T-helper 2 cell (primary cell): ENCODE measurements at places on chromosomes 2 and 18.

GRCh38 chr2:31413025-31413424 is 1.5 kb downstream of the XDH start:
- DNase-seq = no peak

- DNase-seq = no peak
Observed at GRCh38 chr2:134771313-134771801, 52.6 kb upstream of the TMEM163 start.

GRCh38 chr2:112639936-112640335 is 5.8 kb upstream of the SLC20A1 start:
- DNase-seq = no peak

DNA sequence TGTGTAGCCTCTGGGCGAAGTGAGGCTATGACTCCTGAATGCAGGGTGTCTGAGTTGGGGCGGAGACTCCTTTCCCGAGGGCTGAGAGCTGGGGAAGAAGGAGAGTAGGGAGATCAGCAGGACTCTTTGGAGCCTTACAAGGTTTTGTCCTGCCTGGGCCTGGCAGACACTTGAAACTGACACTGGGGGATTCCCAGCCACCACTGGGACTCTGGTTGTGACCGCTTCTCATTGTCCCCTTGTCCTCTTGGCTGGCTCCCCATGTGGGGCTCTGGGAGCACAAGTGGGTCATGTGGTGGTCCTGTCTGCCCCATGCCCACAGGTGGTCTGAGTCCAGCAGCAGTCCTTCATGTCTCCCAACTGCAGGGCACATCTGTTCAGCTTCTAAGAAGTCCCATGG is 78.2 kb upstream of the MGAT4A start:
- no peak for DNase-seq

- no peak for DNase-seq
Observed at GRCh38 chr18:59576541-59577385, 120.5 kb downstream of the CCBE1 start.

DNA sequence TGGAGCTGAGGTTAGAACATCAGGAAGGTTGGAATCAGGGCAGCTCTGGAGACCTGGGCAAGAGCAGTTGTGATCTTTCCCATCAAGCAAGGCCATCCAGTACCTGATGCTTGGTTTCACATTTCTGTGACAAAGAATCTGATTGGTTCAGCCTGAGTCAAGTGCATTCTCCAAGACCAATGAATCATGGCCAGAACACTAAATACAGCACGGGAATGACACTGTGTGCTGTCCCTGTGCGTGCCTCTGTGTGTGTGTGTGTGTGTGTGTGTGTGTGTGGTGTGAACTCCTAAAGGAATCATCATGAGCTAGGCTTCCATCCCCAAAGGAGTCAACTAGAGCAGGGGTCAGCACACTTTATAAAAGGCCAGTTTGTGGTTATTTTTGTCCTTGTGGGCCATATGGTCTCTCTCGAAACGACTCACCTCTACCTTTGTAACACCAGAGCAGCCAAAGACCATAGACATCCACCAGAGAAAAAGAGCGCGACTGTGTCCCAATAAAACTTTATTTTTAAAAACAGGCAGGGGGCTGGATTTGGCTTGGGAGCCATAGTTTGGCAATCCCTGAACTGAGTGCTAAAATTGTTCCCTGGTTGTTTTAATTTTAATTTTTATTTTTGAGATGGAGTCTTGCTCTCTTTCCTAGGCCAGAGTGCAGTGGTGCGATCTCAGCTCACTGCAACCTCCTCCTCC is 99.7 kb downstream of the INHBB start:
- DNase-seq = no peak

GRCh38 chr2:222318712-222319585 is 20.2 kb upstream of the PAX3 start:
- no peak for DNase-seq

DNA sequence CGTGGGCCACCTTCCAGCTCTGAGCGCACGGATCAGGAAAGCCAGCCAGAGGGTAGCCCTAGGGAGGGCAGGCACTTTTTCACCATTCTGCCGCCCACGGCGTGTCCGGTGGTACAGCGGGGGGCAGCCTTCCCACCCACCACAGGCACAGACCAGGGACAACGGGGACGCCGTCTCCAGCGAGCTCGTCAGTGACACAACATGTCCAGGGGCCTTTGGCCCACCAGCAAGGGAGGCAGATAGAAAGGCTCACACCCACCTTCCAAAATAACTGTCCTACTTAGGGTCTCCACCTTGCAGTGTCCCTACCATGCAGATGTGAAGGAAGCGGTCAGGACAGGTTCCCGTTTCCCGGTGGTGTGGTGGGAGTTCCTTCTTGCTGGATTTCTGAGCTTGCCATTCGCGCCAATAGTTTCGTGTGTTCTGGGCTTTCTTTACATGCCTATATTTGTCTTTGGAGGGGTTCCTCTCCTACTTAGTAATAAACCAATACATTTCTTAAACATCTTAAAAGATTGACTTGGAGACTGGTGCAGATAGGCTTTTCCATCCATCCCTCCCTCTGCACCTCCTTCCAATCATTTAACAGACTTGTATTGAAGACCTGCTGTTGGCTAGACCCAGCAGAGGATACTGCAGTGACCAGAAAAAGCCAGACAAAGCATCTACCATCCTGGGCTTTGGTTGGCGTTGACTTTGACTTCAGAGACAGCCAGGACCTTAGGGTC is 872 bp downstream of the ASB1 start:
- no peak for DNase-seq

DNA sequence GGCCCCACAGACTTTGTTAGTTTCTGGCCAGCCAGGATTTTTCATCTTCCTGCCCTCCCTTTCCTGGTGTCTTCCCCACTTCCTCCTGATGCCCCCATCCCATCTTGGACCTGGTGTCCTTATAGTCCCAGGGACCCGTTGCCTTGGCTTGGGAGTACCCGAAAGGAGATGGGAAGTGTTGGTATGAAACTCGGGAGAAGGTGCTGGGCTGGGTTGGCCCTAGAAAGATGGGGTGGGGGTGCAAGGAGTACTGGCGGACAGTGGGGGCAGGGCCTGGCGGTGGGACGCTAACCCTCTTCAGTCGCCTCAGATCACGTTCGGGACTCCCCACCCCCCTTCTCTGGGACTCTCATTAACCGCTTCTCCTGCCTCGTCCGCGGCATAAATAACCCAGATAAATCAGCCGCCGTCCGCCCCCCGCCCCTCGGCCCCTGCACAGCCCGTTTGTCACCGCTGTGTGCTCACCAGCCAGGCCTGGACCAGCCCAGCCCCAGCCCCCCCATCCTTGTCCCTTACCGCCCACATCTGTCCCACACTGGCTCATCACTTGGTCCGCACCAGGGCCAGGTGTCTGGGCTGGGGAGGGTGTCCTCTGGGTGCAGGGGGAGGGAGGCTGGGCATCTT is 3.7 kb upstream of the ASIC4 start:
- DNase-seq = no peak

DNA sequence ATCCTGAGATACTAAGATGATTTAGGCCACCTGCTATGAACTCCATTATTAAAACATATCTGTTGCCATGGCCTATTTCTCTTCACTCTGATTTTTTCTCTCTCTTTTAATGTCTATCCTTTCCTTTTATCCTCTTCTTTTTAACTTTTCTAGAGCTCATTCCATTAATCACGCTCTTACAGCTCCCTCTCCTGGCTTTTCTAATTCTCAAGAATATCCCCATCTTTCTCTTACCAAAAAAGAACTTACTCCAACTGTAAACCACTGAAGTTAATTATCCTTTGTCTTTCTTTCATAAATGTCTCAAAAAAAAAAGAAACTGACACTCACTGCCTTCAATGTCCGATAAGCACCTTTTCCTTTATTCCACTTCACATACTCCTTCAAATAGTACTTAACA is 7.9 kb downstream of the PPP3R1 start:
- no peak for DNase-seq

GRCh38 chr2:149894760-149895159 is 307.2 kb upstream of the MMADHC start:
- DNase-seq = no peak

DNA sequence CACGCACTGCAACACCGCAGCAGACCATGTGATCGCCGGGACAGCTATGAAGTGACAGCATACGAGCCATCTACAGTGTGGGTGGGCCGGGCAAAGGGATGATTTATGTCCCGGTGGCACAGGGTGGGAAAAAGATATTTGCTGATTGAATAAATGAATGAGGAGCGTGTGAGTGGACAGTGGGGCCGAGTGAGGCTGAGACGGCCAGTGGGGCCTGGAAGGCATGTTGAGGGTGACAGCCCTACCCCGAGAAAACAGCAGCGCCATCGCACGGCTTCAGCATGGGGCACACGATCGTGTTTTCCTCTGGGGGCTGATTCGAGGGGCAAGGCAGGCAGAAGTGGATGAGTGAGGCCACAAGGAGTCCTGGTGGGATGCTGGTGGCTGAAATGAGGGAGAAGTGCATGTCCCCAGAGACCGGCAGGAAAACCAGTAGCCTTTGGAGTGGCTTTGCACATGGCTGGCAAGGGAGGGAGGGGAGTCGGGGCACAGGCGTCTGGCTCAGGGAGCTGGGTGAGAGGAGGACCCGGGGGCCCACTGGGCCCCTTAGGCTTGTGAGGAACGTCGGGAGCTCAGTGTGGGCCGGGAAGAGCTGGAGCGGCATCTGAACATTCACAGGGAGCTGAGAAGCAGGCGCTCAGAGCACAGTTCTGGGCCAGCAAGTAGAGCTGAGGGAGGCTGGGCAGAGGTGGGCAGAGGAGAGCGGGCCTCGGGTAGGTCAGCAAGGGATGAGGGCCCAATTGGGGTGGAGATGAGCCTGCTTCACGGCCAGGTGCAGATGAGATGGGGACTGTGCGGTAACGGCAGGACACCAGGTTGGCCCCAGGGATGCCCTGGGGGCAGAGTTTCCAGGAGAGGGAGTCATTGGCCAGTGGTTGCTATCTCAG is 32.1 kb upstream of the MAL start:
- no peak for DNase-seq

DNA sequence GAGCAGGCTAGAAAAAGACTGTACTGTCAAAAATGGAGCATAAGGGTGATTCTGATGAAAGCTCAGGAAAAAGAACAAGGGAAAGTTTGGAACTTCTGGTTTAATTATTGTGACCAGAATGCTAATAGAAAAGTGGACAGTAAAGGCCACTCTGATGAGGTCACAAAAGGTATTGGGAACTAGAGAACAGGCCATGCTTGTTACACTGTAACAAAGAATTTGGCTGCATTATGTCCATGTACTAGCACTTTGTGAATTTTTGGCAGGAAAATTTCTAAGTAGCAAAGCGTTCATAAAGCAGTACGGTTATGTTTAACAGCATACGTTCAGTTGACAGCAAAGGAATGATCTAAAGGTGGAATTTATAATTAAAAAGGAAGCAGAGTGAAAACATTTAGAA is 418.6 kb downstream of the TRIB2 start:
- DNase-seq = no peak

- DNase-seq = no peak
Observed at GRCh38 chr2:102357937-102358336, 2.3 kb downstream of the IL18R1 start.

DNA sequence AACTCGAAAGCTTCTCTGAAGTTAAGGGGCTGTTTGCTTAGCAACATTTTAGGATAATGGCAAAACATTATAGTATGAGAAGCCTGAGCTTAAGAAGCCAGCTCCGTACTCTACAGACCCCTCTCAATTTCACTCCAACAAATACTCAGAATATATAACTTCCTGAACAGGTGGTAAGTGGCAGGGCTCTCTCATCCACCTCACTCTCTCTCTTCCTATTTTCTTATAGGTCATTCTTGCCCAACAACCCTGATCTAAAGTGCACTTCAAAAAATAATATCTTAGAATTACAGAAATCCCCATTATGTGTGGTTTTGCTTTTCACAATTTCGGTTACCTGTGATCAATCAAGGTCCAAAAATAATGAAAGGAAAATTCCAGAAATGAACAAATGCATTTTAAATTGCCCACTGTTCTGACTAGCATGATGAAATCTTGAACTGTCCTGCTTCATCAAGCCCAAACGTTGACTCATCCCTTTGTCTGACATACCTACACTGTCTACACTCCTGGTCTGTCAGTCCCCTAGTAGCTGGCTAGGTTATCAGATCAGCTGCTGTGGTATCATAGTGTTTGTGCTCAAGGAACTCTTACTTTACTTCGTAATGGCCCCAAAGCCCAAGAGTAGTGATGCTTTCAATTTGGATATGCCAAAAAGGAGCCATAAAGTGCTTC is 122.8 kb upstream of the COL5A2 start:
- no peak for DNase-seq

- DNase-seq = no peak
Observed at GRCh38 chr2:181885096-181885495, 6.4 kb upstream of the ITPRID2 start.

DNA sequence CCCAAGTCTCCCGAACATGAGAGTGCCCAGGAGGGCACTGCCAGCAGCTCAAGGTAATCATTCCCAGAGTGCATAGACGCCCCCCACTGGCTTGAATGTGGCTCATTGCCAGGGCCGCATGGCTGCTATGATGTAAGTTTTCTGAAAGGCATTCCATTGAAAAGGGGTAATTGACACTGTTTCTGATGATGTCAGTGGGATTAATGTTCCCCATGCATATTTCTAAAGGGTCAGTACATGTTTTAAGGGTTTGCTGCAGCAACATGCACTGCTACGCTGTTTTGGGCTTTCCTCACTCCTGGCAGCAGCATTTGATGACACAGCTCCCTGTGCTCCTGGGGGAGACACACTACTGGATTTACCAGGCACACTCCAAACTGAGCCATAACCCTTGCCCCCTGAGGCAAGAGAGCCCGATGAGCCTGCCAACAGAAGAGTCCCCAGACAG is 36.7 kb downstream of the KIAA2012 start:
- no peak for DNase-seq

DNA sequence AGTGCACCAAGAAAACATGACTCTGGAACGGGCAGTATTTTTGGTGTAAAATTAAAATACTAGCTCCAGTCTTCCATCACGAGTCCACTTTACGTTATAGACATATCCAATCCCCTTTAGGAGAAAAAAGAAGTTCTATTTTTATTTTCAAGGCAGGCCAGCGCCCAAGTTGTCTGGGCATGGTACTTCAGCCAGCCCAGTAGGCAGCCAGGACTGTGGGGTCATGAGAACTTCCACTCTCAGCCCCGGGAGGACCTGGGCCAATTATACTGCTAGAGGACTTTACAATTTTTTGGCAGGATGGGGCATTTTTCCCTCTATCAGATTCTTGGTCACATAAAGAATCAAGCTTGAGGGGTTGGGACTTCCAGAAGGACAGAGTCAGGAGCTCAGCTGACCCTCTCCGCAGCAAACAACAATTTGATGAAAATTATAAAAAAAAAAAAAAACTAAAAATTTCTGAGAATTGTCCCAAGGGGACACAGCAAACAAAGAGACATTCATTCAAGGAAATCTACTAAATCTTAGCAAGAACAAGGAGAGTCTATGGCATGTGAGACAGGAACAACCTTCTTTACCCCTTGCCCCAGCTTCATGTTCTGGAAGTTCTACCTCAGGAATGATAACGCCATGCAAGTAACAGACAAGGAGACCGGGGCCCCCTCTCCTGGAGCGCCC is 37.3 kb upstream of the B3GNT2 start:
- no peak for DNase-seq

- DNase-seq = no peak
Observed at GRCh38 chr2:204971206-204971907, 426.1 kb downstream of the PARD3B start.

- DNase-seq = no peak
Observed at GRCh38 chr2:223365158-223365679, 236.9 kb downstream of the SCG2 start.
